ENCODE measurements at places on chromosomes 1 and 21.

DNA sequence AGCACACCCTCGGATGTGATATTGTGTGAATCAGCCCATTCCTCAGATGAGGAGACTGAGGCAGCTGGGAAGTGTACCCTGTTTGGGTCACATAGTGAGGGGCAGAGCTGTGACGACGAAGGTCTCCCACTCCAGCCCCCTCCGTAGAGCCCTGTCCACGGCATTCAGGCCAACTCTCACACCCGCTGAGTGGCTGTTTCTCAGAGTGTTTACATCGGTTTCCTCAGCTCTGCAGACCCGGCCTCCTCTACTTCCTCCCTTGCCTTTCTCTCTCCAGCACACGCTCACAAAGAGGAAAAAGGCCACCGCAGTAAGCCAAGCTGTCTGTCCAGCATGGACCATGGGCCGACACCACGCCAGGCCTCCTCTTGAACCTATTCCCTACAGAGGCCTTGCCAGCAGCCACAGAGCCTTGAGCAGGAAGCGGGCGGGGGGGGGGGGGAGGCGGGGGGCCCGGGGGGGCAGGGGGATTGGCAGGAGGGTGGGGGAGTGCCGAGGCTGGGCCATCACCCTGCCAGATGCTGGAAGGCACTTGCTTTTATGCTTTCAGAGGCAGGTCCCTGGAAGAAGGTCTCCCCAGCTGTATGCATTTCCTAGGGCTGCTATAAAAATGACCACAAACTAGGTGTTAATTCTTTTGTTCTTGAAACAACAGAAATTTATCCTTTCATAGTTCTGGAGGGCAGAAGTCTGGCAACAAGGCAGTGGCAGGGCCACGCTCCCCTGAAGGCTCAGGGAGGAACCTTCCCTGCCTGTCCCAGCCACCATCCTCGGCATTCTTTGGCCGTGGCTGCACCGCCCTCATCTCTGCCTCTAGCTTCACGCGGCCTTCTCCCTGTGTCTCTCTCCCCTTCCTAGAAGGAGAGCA, 178.4 kb downstream of the PSMG1 start:
- no peak for DNase-seq

- DNase-seq, result no peak
These were observed 22.6 kb upstream of the ADARB1 start for GRCh38 chr21:45051580-45052434.

GRCh38 chr1:20100632-20101355, 18.5 kb downstream of the PLA2G2D start:
- DNase-seq, result peak; percentile 44

- DNase-seq, result no peak
These were observed 2.2 kb downstream of the FASLG start for GRCh38 chr1:172661107-172661506.

DNA sequence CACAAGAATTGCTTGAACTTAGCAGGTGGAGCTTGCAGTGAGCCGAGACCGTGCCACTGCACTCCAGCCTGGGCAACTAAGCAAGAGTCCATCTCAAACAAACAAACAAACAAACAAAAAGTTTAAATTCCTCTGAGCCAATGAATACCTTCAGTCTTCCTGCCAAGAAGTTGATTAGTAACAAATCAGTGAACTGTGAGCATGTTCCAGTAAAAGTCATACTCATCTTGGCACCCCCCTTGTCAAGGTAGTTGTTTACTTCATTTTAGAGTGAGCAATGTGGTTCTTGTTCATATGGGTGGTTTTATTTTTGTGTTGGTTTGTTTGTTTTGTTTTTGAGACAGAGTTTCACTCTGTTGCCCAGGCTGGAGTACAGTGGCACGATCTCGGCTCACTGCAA, 18.0 kb upstream of the SLC2A7 start:
- no peak for DNase-seq

DNA sequence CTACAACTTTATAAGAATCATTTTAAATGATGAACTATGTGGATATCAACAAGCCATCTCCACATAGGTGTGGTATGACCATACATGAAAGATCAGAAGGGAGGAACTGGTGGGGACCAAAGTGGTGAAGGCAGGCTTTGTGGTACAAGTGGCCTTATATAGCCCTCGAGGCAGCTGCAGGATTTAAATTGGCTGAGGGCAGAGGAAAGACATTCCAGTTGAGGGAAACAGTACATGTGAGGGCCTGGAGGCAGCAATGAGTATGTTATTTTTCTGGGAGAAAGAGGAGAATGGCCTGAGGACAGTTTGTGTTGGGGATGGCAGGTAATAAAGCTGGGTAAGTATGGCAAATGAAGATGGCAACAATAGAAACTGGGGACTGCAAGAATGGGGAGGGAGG, 17.1 kb downstream of the OSCP1 start:
- no peak for DNase-seq

- DNase-seq, result no peak
These were observed 364 bp downstream of the GOLPH3L start for GRCh38 chr1:150696590-150696989.

- no peak for DNase-seq
These were observed 24.0 kb upstream of the BTG3 start for GRCh38 chr21:17636711-17637110.

- DNase-seq, result no peak
These were observed 227.1 kb downstream of the DUSP10 start for GRCh38 chr1:221514806-221515205.

GRCh38 chr1:27816921-27817630, 13.5 kb upstream of the PPP1R8 start:
- peak; percentile 72 for DNase-seq

DNA sequence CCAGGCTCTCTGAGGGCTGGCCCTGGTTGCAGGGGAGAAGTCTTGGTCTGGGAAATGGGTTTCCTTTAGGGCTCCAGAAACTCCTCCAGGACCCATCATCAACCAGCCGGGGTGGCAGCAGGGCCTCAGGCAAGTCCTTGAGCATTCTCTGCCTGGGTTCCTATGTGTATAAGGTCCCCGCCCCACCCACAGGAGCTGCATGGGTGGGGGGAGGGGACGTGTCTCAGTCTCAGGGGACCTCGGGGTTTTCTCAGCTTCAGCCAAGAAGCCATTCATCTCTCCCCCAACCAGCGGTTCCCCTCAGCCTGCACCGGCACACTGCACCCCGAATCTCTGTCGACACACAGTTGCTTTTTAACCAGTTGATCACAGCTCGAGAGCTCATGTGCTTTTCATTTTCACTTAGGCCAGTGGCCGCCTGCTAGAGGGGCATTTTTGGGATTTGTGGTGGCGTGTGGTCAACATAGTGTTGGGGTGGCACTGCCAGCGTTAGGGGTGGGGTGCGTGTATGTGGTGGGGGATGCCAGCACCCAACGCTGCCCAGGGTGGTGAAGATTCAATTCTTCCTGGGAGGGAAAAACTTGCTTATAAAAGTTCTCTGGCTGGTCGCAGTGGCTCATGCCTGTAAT, 6.5 kb downstream of the RUNX3 start:
- no peak for DNase-seq

DNA sequence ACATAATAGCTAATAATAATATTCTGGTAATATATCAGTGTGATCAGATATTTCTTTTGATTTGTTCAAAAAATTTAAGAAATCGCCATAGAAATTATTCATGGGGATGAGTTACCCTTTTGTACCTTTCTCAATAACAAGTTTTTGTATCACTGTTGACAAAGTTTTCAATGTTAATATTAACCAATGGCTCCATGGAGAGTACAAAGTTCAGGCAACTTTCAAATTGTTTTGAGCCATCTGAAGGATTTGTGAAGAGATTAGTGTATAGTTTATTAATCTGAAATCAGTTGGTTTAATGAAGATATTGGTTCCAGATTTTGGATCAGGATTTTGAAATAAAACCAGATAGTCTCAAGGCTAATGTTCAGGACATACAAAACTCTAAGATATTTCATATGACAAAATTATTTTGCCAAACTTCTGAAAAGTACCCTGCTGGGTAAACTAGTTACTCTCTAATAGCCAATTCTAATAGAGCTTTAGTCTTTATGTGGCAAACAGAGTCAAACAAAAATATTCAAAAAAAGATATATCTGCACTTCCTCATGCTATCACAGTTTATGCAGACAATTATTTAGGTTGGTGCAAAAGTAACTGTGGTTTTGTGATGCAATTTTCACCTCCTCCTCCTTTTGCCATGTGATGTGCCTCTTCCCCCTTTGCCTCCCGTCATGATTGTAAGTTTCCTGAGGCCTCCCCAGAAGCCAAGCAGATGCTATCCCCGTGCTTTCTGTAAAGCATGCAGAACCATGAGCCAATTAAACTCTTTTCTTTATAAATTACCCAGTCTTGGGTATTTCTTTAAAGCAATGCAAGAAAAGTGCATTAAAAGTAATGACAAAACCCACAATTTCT, 1105.0 kb downstream of the PLA2G4A start:
- DNase-seq, result no peak

DNA sequence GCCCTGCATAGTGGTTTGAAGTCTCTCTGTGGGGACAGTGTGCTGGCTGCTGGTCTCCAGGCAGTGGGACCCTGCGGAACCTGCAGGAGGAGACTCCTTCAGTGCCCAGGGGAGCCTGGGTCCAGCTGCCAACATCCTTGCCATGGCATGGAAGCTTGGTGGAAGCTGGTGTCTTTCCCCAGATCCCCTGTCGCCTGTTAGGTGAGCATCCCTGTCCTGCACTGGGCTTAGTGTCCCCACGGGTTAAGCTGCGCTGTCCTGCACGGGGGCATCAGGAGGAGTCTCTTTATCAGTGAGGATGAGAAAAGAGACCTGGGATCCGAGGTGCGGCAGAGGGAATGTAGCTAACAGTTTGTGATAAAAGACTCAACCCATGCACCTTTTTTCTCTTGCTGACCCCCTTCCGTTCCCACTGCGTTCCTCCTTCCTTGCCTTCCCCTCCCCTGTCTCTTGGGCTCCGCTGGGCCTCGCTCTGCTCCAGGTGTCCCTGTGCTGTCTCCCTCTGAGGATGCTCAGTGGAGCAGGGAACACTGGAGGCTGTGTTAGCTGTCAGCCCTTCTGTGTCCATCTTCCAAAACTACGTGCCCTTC, 59.3 kb downstream of the SLC37A1 start:
- DNase-seq, result no peak

GRCh38 chr1:2950926-2951305, 70.4 kb upstream of the ACTRT2 start:
- no peak for DNase-seq

DNA sequence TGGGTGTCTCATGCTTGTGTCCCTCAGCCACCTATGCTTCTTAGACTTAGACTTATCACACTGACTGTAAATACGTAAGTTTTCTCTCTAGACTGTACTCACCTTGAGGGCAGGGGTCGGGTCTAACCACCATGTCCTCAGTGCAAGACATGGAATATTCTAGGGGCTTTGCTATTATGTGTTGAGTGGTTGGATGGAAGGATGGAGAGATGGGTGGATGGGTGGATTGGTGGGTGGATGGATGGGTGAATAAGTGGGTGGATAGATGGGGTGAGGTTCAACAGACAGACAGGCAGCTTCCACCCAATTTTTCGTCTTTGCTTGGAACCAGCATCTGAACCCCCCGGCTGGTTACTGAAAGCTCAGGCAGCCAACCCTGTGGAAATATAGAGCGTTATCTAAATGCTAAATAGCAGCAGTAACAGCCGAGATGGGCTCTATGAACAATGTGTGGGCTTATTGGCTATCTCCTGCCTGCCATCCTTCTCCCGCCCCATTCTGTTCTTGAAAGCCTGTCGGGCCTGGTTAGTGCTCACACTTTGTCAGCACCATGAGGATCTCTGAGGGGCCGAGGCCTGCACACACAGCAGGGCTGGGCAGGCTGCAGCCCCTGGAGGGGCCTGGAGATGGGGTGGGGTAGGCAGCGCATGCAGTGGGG, 130.7 kb downstream of the ACTL8 start:
- no peak for DNase-seq

DNA sequence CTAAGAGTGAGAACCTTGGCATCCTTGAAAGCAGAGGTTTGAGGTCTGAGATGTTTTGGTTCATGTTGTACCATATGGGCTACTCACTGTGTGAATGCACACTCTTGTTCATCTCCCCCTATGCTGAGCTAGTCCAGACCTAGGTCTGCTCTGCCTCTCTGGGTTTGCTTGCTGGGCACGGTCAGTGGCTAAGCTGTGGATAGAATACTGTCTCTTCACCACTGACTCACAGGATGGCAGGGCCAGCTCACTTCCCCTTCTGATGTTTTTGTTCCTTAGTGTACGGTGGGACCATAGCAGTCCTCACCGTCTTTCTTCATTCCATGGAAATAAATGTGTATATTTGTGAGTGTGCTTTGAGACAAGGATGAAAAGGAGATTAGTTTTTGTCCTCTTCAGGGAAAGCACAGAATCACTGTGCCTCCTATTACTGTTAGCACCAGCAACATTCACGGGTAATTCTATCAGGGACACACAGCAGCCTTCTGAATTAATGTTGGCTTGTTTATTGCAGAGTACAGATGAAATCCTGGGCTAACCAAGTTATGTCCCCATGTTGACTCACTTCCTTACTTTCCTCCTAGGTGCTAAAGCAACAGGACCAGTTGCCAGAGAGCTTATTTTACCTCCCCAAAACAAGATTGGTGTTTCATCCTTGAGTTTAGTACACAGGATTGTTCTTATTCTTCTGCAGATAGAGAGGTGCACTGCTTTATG, 56.9 kb upstream of the IVNS1ABP start:
- DNase-seq, result no peak

DNA sequence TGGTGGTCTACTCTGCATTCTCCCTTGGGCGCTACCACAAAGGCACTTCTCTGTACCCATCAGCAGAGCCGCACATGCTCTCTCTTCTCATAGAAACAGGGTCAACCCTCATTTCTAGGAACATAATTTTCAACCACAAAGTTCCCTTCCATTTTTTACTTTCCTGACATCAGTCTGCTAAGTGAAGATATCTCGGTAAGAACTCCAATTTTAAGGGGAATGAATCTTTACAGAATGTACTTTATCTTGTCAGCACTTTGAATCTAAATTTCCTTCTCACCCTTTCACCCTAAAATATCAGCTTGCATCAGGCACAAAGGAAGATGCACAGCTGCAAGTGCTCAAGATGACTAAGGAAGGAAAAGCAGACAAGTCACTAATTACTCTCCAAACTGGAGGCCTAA, 545.9 kb downstream of the SMYD3 start:
- DNase-seq, result peak; percentile 87

GRCh38 chr1:236465959-236466303, 57.9 kb upstream of the LGALS8 start:
- DNase-seq, result no peak

All from fibroblast of upper back skin (primary cell).